Caudate nucleus (tissue), 63 donors: ENCODE measurements at places on chromosomes 16 and 17.

- no peak for DNase-seq
These were observed 20.6 kb downstream of the MAP2K4 start for GRCh38 chr17:12041312-12041711.

- DNase-seq: no peak
These were observed 197.2 kb upstream of the CHMP6 start for GRCh38 chr17:80794281-80795089.

GRCh38 chr17:4554441-4554996, 665 bp downstream of the MYBBP1A start:
- DNase-seq: no peak

- DNase-seq: no peak
These were observed 41.4 kb downstream of the SETD6 start for GRCh38 chr16:58556678-58557077.

GRCh38 chr16:57192146-57192545, 6.0 kb downstream of the RSPRY1 start:
- no peak for DNase-seq

- DNase-seq: no peak
These were observed 6.2 kb downstream of the PHF12 start for GRCh38 chr17:28944862-28945741.

DNA sequence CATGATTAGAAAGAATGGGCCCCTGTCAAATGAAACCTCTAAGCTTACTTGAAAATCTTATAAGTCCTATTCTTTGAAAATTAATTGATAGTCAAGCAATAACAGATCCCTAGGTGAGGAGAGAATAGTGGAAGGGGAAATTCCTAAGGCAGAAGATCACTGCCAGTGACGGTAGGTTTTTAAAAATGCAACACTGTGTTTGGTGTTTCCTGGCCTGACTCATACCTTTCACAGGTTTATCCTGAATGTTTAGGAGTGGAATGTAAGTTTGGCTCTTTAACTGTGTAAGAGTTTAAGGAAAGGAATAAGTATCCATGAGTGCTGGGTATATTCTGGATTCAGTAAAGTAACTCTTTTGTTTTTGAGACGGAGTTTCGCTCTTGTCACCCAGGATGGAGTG, 23.8 kb downstream of the HAPSTR1 start:
- DNase-seq: no peak

- no peak for DNase-seq
These were observed 43.1 kb downstream of the SRL start for GRCh38 chr16:4198816-4199215.

- no peak for DNase-seq
These were observed 36.2 kb downstream of the YPEL2 start for GRCh38 chr17:59367657-59368045.

- DNase-seq: no peak
These were observed 8.1 kb downstream of the LDAF1 start for GRCh38 chr16:21166561-21166961.

GRCh38 chr17:72604518-72604917, 483.7 kb downstream of the SOX9 start:
- DNase-seq: no peak

DNA sequence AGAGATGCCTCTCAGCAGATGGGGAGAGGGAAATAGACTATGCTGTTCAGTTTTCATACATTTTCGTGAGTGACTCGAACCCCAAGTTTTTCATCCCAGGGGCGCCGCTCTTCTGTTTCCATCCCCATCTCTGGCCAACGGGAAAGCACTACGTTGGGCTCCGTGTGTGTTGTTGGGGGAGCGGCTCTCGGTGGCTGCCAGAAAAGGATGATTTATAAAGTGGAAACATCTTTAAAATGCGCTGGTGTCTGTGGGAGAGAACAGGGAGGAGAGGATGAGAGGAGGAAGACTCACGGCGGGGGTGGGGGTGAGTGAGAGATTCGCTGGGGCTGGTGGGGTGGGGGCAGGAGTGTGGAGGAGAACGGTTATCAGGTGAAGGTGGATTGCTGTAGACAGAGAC, 5.8 kb downstream of the TBX4 start:
- DNase-seq: no peak

GRCh38 chr16:80457871-80458270, 82.9 kb upstream of the DYNLRB2 start:
- DNase-seq: no peak

DNA sequence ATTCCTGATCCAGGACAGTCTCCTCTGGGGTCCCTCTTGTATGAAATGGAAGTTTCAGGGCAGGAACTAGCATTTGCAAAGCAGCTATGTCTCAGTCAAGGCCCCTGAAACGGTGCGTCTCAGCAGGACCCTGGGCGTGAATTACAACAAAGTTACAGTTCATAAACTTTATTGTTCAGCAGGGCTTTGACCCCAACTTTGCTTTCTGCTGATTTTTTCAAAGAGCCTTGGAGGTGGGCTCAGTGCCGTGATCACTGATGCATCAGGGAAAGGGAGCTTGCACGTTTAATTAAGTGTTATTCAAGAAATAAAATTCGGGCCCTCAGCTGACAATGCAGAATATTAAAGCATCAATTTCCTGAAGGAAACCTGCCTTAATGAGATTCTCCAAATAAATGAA, 260.1 kb upstream of the C16orf82 start:
- no peak for DNase-seq

DNA sequence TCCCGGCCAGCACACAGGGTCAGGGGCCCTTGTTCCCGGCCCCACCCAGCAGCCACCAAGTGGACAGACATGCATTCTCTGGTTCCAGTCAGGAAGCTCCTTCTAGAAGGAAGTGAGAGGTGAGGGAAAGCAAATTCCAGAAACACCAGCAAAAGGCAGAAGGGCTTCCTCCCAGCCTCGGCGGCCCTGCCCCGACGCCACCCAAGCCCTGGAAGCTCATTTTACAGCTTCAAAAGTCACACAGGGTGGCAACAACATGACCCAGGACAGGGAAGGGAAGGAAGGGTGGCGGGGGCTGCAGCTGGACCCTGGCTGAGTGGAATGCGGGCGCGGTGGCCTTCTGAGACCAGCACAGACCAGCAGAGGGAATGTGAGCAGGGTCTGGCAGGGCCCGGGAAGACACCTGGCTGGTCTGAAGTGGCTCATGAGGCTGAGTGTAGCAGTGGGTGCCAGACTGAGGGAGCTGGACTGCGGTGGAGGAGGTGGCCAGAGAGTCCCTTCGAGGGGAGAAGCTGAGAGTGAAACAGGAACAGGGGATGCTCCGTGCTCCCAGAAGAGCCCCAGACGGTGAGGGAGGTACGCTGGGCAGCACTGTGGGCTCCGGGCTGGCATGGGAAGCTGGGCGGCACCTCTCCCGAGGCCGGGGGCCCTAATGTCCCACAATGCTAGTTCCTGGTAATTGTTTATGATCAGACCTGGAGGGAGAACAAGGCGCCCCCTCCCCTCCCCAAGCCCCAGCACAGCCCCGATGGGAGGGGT, 1.9 kb upstream of the UNC13D start:
- no peak for DNase-seq

DNA sequence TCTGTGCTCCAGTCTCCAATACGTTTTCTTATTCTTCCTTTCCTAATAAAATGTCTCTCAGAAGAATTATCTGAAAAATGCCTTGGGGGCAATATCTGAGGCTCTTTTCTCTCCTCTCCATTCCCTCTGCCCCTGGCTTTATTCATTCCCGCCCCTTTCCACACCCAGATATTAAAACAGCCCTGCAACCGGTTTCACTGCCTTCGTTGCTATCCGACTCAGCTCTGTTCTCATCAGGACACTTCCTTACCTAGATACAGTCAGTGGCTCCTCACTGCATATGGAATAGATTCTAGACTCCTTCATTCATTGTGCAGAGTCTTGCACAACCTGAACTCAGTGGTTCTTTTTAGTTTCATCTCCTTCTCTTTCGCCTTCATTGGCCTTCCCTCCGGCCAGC, 52.0 kb upstream of the TEKT3 start:
- DNase-seq: no peak

DNA sequence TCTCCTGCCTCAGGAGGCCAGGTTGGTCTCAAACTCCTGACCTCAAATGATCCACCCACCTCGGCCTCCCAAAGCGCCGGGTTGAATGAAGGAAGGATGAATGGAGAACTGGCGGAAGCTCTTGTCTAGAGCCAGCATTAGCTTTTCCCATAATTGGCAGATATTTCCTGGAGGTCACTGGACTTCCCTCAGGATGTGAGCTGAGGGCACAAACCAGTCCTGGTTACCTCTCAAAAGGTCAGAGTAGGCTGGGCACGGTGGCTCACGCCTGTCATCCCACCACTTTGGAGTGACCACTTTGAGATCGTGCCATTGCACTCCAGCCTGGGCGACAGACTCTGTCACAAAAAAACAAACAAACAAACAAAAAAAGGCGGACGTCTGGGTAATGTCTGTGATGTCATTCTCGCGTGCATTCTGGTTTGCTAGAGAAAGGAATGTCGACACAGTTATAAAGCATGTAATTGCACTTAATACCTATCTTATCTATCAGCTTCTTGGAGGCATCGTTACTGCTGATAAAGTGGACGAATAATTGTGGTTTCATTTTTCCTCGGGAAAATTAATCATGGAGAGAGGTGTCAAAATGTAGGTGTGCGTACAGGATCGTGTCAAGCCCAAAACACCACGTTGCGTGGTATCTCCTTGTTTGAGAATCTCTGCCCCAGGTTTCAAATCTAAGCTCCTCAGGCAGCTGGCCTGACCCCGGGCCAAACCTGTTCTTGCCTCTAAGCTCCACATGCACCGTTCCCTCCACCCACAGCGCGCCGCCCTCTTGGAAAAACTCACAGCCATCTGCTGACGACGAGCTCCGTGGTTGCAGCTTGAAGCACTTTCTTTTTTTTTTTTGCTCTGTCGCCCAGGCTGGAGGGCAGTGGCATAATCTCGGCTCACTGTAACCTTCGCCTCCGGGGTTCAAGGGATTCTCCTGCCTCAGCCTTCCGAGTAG, 6.4 kb upstream of the CRK start:
- DNase-seq: no peak

DNA sequence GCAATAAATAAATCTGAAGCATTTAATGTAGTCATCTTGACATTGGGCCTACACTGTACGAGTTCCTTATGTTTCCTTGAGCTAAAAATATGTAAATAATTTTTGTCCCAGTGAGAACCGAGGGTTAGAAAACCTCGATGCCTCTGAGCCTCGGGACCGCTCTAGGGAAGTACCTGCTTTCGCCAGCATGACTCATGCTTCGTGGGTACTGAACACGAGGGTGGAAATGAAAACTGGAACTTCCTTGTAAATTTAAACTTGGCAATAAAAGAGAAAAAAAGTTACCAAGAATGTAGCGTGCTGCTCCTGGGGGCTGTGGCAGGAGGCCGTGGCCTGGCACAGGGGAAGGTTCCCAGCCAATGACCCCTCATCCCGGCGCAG, 74.1 kb downstream of the SOCS1 start:
- DNase-seq: no peak

- DNase-seq: no peak
These were observed 23.7 kb downstream of the HSBP1 start for GRCh38 chr16:83831456-83831987.

- DNase-seq: no peak
These were observed 46.1 kb upstream of the NLK start for GRCh38 chr17:27996202-27997043.

- DNase-seq: no peak
These were observed 7.4 kb downstream of the CTNS start for GRCh38 chr17:3643889-3644349.

DNA sequence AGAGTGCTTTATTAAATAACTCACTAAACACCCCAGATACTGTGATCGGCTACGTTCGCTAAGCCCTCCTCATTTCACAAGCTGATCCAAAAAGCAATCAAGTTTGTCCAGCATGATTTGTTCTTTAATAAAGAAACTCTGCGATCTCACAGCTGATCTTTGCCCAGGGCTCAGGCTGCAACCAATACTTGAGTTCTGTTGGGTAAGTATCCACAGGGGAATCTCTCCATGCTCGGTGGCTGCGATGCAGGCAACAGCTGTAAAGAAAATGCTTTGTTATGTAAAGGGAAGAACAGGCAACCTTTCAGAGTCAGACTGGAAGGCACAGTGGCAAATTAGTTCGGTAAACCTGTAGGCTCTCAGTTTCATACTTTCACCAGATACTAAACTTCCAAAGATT, 67.5 kb downstream of the SHISA6 start:
- no peak for DNase-seq

GRCh38 chr16:80317116-80317515, 223.7 kb upstream of the DYNLRB2 start:
- DNase-seq: no peak

- no peak for DNase-seq
These were observed 483 bp downstream of the RPA1 start for GRCh38 chr17:1830288-1830687.

- no peak for DNase-seq
These were observed 898 bp downstream of the SNAI3 start for GRCh38 chr16:88685156-88686061.

- no peak for DNase-seq
These were observed 424.1 kb downstream of the CA10 start for GRCh38 chr17:51734462-51734861.

GRCh38 chr16:56260378-56261160, 69.3 kb downstream of the GNAO1 start:
- no peak for DNase-seq

DNA sequence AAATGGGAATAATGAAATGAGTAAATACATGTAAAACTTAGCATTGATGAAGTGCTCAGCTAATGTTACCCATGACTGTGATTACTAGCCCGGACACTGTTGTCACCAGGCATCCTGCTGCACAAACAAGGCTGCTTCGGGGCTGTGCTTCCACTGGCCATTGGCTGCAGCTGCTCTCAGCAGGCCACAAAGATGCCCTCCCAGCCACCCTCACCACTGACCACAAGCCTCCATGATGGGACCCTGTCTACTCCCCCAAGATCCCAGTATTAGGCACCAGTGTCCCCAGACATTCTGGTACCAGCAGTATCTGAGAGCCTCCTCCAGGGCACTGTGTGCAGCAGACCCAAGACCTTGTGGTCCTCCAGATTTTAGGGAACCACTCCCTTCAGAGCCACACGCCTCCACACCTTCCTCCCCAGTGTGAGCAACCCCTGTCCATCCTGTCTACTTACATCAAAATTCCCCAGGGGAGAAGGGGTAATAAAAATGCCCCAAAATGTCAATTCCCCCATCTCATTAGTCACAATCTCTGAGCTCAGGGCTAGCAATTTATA, 19.7 kb upstream of the NUP93 start:
- no peak for DNase-seq

- no peak for DNase-seq
These were observed 1.4 kb downstream of the MFAP4 start for GRCh38 chr17:19385521-19385983.

- DNase-seq: no peak
These were observed 7.5 kb downstream of the NFE2L1 start for GRCh38 chr17:48055531-48056245.

- no peak for DNase-seq
These were observed 296.0 kb downstream of the CEP112 start for GRCh38 chr17:65895969-65896368.

GRCh38 chr17:1029196-1029921, 32.4 kb downstream of the TIMM22 start:
- DNase-seq: peak; percentile 17

GRCh38 chr16:86261379-86261778, 248.9 kb upstream of the FOXF1 start:
- no peak for DNase-seq

DNA sequence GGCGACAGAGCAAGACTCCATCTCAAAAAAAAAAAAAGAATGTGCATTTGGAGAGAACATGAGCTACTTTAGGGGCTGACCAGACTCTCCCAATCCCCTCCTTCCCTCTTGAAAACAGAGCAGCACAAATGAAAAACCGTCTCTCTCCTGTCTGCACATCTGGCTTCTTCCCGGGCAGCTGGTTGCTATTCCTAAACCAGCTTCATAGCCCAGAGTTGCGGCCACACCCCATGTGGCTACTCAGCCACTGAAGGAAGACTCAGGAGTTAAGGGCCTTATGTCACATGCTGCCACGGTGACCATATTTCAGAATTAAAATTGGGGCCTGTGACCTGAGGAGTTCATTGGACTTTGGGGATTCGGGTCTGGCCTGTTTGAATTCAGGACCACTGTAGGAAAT, 48.3 kb downstream of the KATNIP start:
- no peak for DNase-seq
